Retina (tissue), 1 donor: ENCODE measurements at places on chromosomes 1 and 21.

DNA sequence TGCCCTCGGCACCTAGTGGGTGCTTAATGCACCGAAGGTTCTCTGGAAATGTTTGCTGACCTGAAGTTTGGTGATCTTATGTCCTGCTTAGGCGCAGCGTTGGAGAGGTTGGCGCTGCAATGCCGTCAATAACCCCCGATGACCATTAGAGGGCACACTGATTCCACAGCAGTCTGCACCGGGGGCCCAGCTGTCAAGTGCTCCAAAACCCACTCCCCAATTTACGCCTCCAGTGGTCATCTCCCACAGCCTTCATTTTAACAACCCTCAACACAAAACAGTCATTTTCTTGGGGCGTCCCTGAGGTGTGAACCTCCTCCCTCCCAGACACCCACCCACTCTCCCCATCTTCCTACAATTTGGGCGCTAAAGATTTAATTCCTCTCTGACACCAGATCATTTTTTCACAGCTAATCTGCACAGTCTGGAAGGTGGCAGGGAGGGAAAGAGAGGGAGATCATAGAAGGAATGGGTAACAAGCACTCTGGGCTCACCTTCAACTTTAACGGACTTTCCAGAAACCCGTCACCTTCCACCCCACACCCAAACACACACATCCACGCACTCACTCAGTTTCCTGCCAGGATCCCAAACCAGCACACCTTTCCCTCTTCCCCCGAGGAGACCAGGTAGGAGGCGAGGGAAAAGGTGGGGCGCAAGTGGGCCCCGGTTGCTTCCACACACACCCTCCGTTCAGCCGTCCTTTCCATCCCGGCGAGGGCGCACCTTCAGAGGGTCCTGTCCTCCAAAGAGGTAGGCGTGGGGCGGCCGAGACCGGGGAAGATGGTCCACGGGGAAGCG is 570 bp upstream of the NPR1 start:
- DNase-seq: peak; percentile 80

DNA sequence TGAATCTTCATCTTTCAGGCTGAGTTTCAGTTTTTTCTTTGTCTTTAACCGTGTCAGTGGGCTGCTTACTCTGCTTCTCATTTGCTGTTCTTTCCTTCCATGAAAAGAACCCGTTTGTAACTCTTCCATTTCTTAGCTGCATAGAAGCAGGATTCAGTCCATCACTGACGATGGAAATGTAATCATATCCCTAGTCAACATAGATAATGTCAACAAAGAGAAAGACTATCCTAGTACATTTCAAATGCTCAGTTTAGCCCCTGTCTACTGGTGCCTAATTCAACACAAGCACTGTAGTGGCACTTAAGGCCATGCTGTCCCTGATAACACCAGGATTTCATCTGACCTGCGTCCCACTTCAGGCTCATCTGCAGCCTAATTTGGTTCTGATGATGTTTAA is 376 bp downstream of the GBP1 start:
- no peak for DNase-seq

DNA sequence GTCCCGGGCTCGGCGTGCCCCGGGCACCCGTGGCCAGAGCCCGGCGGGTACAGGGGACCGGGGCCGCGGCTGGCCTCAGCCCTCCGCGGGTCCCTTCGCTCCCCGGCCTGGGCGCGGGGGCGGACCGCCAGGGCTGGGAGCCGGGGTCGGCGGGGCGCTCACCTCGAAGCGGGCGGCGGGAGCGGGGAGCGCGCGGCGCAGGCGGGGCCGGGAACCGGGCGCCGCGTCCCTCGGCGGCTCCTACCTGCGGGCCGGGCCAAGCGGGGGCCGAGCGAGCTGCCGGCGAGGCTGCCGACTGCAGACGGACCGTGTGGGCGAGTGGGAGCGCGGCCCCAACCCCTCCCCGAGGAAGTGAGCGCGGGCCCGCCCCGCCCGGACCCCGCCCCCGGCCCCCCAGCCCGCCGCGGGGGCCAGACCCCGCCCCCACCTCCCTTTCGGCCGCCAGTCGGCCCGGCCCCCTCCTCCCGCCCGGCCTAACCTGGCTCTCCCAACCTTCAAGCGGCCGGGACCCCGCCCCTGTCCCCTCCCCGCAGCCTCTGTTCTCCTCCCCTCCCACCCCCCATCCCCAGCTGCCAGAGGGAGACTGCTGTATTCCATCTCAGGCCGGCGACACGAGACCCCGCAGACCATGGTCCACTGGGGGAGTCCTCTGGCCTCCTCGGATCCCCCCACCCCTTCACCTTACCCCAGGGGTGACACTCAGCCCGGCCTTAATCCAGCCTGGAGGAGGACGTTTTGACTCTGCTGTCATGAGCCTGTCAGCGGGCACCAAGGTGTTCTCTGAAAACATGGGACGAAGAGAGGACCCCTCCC is at the start of gene FHL3:
TSS of gene FHL3 (minus strand) at position 320 of the 813 bp plus-strand sequence. CDS start 6,102 bp downstream, outside the sequence.
- no peak for DNase-seq

DNA sequence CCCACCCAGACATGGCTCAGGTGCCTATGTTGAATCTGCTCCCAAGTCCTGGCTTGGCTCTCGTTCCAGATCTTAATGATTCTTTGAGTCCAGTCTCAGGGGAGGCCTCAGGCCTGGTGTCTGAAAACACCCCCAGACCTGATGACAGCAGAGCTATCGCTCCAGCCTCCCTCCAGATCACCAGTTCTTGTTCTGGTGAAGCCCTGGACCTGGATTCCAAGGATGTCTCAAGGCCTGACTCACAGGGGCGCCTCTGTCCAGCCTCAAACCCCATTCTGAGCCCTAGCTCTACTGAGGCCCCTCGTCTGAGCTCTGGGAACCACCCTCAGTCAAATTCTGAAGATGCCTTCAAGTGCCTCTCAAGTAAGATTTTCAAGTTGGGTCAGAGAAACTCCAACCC is 11.4 kb downstream of the MROH7 start:
- DNase-seq: no peak

DNA sequence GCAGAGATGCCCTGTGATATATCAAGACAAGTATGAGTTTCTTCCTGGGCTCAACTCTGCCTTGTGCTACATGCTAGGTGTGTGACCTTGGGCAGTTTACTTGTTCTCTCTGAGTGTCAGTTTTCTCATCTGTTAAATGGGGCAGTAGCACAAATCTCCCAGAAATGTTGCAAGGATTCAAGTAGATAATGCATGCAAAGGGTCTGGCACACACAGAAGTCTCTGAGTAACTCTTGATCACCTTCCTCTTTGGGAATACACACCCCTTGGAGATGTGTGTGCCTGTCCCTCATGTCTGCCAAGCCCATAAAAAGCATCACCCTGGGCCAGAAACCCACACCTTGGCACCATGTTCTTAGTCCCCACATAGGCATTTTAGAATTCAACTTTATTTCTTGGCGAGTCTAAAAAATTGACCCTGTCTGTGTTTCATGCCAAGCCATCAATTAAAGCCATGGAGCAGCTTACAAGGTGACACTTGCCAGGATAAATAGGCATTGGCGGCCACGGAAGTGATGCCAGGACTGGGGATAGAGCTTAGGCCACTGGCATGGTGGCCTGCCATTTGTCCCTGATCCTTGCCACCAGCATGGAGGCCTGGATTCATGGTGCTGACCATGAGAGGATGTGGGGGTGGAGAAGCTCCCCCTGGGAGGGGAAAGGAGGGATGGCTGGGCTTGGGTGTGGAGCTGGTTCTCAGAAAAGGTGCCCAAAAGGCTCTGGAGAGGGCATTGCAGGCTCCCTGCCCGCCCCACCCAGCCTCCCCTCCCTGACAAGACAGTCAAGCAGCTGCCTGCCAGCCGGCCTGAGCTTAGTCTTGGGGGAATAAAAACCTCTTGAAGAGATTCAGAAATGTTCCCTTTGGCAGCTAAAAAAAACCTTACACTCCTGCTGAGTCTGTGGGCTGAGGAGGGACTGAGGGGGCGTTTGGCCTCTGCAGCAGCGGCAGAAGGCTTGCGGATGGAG is 118.0 kb upstream of the IPO9 start:
- no peak for DNase-seq

DNA sequence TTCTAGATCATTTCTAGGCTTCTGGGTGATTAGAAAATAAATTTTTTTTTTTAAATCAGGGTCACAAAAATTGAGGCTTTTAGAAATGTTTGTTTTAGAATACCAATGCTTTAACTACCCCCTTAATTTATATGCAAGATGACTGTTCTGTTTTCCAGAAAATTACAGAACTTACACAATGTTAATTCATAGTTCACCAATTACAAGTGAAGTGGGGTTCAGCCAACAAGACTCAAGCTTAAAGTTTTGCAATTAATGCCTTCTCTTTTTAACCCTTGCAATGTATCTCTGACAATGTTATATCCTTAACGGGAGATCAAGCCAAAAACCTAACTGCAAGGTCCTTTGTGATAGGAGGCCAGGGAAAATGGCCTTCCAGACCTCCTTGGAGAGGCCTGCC is 5.6 kb downstream of the PRELP start:
- DNase-seq: no peak

- no peak for DNase-seq
Measured at GRCh38 chr1:17140279-17140678, 21.0 kb upstream of the PADI2 start.

- no peak for DNase-seq
Measured at GRCh38 chr1:236951672-236952071, 52.6 kb downstream of the MT1HL1 start.

DNA sequence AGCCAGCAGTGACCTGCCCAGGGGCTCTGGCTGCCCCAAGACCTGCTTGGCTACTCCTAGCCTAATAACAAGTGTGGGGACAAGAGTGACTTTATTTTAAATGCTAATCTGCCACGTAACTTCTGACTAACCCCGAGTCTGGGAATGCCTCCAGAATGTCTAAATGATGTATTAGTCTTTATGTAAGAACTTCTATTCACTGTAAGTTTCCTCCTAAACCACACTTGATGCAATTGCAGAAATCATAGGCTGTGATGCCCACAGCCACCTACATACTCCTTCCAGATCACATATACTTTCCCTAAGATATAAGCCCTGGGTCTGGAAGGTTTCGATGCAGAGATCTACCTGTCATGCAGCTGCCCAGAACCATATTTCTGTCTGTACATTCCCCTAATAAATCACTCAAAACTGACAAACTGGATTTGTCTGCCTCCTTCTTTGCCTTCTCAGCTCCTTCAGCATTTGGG is 5.9 kb upstream of the VPS45 start:
- no peak for DNase-seq

GRCh38 chr1:154970631-154971340 is at the start of gene SHC1:
Gene SHC1, minus strand, starts transcription at chr1:154970747. Its CDS starts 221 bp downstream, at chr1:154970526.
- DNase-seq: peak; percentile 84

GRCh38 chr1:53641481-53642214 is 97.3 kb downstream of the GLIS1 start:
- no peak for DNase-seq

DNA sequence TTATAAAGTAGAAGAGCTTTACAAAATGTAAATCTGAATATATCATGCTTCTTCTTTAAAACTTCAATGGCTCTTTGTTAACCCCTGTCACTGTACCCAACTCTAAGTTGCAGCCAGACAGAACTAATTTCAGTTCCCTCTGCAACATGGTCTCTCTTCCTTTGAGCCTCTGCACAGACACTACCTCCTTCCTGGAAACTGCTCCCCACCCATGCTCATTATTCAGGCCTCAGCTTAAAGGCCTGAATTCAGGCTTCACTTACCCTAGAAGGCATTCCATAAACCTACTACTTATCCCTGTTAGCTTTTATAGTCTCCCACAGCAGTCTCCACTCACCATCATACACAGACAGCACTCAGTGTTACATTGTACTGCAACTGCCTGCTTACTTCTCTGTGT is 2.6 kb upstream of the EEIG2 start:
- DNase-seq: no peak

DNA sequence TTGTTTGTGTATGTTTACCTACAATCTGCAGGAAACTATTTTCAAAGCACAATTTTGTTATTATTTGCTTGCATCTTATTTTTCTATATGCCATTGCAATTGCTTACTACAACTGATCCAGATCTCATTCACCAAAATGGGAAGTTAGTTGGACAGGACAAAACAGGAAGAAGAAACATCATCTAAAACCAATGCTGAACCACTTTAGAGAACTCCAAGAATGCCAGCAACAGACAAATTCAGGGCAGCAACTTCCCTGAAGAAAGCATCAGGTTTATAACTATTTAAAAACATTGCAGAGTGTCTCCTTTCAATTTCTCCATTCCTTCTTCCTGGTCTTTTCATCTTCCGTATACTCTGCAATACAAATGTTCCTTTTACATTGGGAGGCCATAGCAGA is 82.4 kb upstream of the SMYD2 start:
- DNase-seq: no peak

DNA sequence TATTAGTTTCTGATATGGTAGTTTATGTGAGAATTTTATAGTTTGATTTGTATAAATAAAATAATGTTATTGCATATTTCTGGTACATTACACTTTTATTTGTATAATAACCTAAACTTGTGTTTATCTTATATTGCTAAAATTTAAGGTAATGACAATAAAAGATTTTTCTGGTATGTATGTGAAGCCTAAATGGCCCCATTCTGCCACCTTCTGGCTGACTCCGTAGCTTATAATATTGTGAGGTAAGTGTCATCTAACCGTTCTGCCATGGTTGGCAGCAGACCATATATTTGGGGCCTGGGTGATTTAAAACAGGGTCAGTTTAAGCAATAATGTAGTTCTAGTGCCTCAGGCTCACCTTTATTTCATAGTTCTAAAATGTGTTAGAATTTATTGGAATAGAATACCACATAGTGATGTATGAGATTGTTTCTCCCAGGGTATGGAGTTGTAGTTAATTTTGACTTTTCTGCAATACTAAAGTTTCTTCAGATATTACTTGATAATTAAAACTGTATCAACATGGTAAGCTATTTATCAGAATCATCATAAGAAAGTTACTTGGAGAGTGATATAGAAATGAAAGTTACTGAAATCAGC is 21.2 kb upstream of the PRKACB start:
- no peak for DNase-seq

DNA sequence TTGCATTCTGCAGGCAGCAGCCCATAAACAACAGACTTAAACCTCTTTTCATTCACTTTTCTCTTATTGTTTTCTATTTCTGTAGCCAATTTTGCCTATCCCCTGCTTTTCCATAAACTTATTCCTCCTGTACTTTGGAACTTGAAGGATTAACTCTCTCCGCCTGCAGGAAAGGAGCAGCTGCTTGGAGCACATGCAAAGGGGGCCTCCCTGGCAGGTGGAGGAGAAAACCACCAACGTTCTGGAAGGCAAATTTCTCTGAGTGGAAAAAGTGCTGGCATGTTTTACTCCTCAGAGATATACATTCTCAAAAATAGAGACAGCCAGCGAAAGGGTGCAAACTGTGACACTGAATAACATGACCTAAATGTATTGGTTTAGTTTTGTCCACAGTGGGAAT is 33.6 kb downstream of the RGS21 start:
- no peak for DNase-seq

DNA sequence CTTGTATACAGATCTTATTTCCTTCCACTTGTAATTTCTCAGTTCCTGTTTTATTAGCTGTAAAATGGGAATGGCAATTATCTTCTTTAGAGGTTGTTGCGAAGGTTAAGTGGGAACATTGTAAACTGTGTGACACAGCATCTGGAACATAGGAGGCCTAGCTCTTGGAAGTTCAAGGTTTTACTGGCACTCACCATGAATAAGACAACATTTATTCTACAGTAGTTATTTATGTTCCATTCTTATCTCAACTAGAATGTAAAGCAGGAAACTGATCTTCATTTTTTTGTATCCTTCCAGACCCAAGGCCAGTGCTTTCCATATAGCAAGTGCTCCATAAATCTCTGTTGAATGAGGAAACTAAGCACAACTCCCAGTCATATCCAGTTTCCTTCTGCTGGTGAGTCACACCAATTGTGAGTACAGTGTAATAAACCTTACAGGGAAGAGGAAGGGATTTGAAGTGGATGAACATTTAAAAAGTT is 1.4 kb downstream of the BCL10 start:
- DNase-seq: no peak
